ENCODE measurements at places on chromosomes 11 and 22.

DNA sequence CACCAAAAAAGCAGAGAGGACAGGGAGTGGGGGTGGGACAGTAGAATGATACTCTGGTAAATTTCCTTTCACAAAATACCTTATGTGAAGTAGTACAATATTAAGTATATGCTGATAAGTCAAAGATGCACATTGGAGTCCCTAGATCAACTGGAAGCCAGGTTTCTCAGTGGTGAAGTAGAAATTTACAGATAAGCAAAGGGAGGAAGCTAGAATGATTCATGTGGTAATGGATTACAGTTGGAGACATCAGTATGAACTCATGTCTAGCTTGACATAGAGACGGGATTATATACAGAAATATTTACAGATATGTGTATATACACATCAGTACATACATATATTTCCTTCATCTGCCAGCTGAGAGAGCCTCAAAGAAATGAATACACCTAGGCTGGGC lies 21.5 kb downstream of the PLEKHB1 start:
- DNase-seq: no peak

GRCh38 chr11:13939961-13940906 lies 22.3 kb upstream of the SPON1 start:
- DNase-seq: no peak

GRCh38 chr22:39259666-39260065 lies 14.9 kb upstream of the PDGFB start:
- no peak for DNase-seq

GRCh38 chr11:85939099-85940015 lies 84.2 kb downstream of the CCDC83 start:
- DNase-seq: no peak

GRCh38 chr11:2744166-2744565 lies 44.4 kb upstream of the KCNQ1OT1 start:
- DNase-seq: no peak

Data from CD4-positive, alpha-beta T cell treated with Interferon alpha-2 for 1 hour (primary cell).